ENCODE measurements at places on chromosomes 13 and 19. TPM values are rescaled to one million over a fixed set of nuclear protein-coding genes. Genes with fewer than 3 reads are reported as not detected.

DNA sequence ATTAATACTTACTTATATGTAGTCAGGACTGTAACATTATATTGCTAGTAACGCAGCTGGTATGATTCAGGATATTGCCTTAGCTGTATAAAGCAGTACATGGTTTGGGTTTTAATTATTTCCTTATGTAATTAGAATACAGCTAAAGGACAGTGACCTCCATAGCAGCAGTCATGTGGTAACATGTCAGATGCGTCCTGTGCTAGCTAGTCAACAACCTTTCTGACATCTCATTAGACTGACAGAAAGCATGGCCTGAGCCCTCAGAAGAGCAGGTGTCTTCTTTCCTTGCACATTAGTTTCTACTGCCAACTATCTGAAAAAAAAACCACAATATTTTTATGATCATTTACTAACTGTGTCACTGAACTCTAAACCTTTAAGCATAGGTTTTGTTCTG is 122.2 kb downstream of the MAB21L1 start:
- no peak for DNase-seq

- DNase-seq: no peak
These were observed 640 bp upstream of the ZNF544 start for GRCh38 chr19:58227964-58228584.

DNA sequence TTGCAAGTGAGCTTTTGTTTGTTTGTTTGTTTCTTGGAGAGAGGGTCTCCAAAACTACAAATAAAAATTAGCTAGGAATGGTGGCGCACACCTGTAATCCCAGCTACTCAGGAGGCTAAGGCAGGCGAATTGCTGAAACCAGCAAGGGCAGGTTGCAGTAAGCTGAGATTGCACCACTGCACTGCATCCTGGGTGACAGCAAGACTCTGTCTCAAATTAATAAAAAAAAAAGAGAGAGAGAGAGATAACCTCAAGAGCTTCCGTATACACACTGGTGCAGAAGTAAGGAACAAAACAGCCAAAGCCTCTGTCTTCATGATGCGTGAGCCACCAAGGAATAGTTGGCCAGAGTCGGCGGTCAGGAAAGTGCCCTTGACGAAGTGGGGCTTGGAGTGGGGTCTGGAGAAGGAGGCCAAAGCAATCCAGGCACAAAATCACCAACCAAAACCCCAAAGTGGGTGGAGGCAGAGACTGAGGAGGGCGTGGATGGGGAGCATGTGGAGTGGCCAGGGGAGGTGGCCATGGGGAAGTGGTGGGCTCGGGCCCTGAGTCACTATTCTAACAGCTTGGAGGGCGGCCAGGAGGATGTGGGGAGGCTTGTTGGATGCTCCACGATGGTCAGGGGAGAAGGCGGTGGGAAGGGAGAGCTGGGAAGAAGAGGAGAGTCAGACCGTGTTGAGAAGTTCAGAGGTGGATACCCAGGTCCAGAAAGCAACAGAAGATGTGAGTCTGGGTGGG is 21.2 kb upstream of the TOMM40 start:
- peak; percentile 13 for DNase-seq

DNA sequence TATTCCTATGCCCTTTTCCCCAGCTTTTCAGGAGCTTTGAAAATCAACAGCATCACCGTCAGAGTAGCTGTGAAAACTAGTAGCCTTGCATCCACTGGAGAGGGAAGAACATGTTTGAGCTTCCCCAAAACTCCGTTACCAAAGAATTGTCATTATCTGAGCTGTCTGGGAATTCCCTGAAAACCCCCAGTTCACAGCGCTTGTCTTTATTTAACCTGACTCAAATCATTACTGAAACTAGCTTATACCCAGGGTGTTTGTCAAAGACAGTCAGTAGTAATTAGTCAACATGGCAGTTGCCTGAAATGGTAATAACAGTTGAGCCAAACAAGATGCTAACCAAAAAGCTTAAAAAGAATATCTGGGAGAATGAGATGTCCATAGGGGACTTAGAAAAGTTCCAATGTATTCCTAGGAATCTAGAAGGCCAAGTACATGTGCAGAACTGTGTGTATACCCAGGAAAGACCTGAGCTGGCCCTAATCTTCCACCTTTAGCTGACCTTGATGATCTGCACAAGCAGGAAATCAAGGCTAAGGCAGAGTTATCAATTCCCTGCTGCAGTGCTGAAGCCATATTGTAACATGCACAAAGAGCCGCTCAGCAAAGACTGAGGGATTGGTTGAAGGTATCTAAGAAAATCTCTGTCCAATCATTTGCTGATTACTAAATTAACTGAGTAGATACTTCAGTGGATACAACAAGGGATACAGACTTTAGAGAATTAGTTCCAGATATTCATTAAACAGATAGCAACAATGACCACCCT is 130.8 kb downstream of the KL start:
- DNase-seq: no peak

- DNase-seq: no peak
These were observed 28.2 kb downstream of the GPC6 start for GRCh38 chr13:93254775-93255174.

Gene NECTIN2
- polyA plus RNA-seq: 0.47 TPM

DNA sequence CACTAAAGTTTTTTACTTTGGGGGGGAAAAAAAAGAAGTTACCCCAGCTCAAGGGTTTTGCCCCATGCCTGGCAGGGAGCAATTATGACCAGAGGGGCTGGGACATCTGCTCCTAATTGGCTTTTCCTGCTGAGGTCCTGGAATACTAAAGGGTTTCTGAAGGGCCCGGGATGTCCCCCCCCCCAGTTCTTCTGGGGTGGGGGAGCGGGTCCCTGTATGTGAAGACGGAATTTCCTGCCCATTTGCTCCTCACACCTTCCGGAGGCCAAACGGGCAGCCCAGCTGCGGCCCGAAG is 1.1 kb upstream of the DLL3 start:
- no peak for DNase-seq

DNA sequence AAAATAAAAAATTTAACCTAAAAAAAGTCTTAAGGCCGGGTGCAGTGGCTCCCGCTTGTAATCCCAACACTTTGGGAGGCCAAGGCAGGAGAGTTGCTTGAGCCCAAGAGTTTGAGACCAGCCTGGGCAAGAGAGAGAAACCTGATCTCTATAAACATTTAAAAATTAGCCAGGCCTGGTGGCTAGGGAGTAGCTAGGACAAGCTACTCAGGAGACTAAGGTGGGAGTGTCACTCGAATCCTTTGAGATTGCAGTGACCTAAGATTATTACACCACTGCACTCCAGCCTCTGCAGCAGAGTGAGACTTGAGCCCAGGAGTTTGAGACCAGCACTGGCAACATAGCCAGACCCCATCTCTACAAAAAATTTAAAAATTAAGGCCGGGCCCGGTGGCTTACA is 1.1 kb downstream of the CCDC97 start:
- DNase-seq: no peak

DNA sequence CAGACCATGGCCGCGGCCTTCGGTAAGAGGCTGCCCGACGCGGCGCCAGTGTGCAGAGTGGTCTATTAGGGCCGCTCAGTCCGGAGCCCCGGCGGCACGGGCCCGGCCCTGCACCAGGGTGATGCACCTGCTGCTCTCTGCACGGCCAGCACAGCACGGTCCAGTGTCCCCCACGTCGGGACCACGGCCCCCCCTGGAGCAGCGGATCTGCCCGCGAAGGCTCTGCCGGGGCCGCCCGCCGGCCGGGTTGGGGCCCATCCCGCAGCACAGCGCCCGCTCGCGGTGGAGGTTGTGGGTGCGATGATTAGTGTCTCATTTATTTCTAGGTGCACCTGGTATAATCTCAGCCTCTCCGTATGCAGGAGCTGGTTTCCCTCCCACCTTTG is 7.9 kb downstream of the PTBP1 start:
- DNase-seq: no peak

DNA sequence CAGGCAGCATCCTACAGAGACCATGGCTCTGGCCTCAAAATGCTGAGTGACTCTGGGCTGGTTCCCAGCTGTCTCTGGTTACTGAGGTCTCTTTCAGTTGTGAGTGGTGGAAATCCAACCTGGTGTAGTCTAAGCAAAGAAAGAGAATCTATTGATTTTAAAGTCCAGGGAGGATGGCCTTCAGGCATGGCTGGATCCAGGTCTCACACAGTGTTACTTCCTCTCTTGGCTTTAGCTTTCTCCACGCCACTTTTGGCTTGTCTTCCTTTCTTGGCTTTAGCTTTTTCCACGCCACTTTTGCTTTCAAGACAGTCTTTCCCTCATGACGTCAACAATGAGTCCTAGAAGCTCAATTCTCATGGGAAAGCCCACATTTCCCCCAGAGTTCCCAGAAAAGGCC is 4.1 kb downstream of the CYP4F3 start:
- no peak for DNase-seq

- no peak for DNase-seq
These were observed 1029.6 kb downstream of the PCDH9 start for GRCh38 chr13:66200555-66200954.

GRCh38 chr13:74466864-74467263 is 332.7 kb upstream of the KLF12 start:
- no peak for DNase-seq

Gene PRRG2
- 0.24 TPM for polyA plus RNA-seq

GRCh38 chr19:35869327-35870123 is 1.2 kb downstream of the APLP1 start:
- DNase-seq: peak; percentile 71

Measured in CD8-positive, alpha-beta memory T cell (primary cell).